HS-27A (cell line): ENCODE measurements at places on chromosomes 6 and 20.

DNA sequence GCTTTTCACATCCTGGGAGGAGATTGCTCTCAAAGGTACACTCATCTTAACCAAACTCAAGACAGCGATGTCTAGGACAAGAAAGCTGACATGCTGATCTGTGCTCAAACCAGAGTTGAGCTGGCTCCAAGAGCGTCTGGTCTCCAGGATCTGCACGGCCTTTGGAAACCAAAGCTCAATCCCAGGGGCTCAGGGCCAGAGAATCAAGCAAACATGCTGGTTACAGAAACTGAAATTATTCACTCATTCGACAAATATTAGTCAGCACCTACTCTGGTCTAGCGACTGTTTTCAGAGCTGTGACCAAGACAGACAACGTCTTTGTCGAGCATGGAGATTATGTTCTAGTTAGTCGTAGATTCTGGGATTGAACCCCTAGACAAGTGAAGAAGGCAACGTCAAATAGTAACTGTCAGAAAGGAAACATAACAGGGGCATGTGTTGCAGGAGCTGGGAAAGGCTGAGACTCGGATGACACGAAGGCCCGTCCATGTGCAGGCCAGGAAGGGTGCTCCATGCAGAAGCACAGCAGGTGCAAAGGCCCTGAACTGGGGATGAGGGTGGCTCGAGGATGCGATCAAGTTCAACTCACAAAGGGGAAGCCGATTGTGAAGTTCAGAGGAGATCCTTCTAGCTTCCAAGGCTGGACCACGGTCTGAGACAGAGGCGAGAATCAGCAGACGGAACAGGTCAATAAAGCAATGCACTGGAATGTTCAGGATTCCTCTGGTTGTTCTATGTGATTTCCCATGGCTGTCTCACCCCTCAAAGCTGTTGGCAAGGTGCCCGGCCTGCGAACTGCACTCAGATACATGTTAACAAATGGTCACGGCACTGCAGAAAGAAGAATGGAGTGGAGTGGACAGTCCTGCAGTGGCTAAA is 12.5 kb upstream of the PCK1 start:
- no peak for DNase-seq

GRCh38 chr6:71197780-71198179 is 90.8 kb upstream of the OGFRL1 start:
- no peak for DNase-seq

GRCh38 chr6:169966312-169967181 is 215.1 kb downstream of the ERMARD start:
- DNase-seq: no peak

- DNase-seq: no peak
Measured at GRCh38 chr20:48387675-48388074, 440.1 kb downstream of the PREX1 start.

- DNase-seq: no peak
Measured at GRCh38 chr6:87908978-87909811, 138.4 kb upstream of the SPACA1 start.

GRCh38 chr6:45655745-45656476 is 278.2 kb upstream of the SUPT3H start:
- peak; percentile 99 for DNase-seq

DNA sequence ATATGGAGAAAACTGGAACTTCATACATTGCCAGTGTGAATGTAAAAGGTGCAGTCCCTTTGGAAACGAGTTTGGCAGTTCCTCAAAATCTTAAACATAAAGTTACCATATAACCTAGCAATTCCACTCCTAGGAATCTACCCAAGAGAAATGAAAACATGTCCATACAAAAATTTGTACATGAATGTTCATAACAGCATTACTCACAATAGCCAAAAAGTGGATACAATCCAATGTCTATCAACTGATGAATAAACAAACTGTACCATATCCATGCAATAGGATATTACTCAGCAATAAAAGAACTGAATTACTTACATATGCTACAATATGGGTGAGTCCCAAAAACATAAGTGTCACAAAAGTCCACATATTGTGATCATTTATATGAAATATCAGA is 48.7 kb upstream of the ERVFRD-1 start:
- DNase-seq: no peak

- DNase-seq: no peak
Measured at GRCh38 chr6:102581378-102582124, 1188.0 kb downstream of the GRIK2 start.

GRCh38 chr6:42781546-42781795 is 381 bp upstream of the BICRAL start:
- no peak for DNase-seq

DNA sequence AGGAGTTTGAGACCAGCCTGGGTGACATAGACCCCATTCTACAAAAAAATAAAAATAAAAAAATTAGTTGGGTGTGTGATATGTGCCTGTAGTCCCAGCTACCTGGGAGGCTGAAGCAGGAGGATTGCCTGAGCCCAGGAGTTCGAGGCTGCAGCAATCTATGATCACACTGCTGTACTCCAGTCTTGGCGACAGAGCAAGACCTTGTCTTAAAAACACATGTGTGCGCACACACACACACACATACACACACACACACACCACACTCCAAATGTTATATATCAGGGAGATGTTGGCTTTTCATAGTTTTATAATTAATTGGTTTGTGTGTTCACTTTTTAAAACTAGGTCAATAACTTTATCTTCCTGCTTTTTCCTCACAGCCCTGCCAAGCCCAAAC is 110.5 kb downstream of the RTN4IP1 start:
- no peak for DNase-seq

- no peak for DNase-seq
Measured at GRCh38 chr20:51404297-51405060, 138.0 kb downstream of the NFATC2 start.

- DNase-seq: no peak
Measured at GRCh38 chr20:20231528-20232298, 136.2 kb upstream of the INSM1 start.

GRCh38 chr20:21074605-21075336 is 31.4 kb downstream of the LINC00237 start:
- DNase-seq: no peak

DNA sequence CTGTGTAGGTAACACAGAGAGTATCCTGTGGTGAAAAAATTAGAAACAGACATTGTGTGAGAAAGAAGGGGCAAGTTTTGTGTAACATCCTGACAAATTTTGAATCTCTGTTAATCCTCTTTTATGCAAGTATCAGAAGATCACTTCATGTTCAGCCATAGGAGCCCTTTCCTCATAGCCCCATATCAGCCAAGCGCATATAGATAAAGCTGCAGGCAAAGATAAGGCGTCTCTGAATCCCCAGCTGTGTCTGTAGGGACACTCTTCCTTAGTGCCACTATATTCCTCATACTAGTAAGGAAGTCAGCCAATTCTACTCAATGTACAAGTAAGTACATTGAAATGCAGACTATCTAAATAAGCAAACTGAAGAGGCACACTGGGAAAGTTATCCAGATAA is 22.3 kb downstream of the HTR1E start:
- no peak for DNase-seq

- no peak for DNase-seq
Measured at GRCh38 chr20:54491506-54491905, 16.1 kb downstream of the DOK5 start.

DNA sequence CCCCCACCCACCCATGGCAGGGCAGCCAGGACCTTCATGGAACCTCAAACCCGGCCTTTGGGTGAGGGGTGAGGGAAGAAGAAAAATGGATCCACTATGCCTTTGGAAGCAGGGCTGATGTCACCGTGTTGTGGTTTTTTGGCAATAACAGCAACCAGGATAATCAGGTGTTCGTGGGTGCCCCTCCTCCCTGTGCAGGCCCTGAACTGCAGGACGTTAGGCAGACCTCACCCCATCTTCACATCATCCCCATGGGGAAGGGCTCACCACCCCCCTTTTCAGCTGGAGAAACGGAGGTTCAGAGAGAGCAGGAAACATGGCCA is 3.6 kb downstream of the GABRR2 start:
- no peak for DNase-seq

DNA sequence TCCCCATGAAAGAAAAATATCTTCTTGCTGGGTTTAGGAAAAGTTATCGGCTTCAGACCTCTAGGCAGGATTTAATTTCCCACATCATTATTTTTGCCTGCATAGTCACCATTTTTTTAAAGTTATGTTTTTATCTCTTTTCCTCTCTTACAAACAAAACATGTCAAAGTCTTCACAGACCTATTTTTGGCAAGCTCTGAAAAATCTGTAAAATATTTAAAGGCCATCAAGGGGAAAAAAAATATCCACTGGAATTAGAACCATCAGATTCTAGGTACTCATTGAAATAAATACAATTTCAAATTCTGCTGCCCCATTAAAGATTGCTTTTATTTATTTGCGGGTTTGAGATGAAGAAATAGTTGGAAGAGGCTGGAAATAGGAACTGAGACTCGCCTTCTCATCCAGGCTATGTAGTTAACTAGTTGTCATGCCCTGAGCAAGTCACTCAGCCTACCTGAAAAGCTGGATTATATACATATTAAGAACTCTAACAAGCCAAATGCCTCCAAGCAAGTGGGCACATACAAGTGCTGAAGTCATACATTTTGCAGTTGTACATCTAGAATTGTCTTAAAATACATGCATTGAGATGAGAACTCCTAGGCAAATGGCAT is 101.7 kb upstream of the SASH1 start:
- DNase-seq: no peak

GRCh38 chr20:13271098-13271497 is 50.0 kb downstream of the ISM1 start:
- no peak for DNase-seq

GRCh38 chr6:39072830-39073229 is 24.2 kb downstream of the GLP1R start:
- DNase-seq: no peak

- no peak for DNase-seq
Measured at GRCh38 chr20:35125753-35126152, 21.4 kb downstream of the EDEM2 start.

- no peak for DNase-seq
Measured at GRCh38 chr6:141152951-141153350, 979.8 kb upstream of the GJE1 start.

DNA sequence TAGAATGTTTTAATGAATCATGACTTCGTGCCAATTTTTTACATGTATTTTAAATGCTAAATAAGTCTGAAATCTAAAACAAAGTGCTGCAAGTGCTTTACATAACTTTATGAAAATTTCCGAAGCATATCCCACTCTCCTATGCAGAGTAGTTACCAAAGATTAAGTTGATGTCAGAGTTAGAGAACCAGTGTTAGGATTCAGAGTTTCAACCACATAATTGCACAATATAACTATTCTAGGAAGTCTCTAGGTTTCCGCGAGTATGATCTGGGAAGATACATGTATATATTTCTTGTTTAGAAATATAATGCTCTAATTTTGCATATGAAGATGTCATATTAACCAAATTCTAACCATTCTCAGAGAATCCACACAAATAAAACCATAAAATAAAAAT is 74.8 kb downstream of the ASCC3 start:
- no peak for DNase-seq

GRCh38 chr6:108446629-108447150 is 114.0 kb upstream of the FOXO3 start:
- no peak for DNase-seq

DNA sequence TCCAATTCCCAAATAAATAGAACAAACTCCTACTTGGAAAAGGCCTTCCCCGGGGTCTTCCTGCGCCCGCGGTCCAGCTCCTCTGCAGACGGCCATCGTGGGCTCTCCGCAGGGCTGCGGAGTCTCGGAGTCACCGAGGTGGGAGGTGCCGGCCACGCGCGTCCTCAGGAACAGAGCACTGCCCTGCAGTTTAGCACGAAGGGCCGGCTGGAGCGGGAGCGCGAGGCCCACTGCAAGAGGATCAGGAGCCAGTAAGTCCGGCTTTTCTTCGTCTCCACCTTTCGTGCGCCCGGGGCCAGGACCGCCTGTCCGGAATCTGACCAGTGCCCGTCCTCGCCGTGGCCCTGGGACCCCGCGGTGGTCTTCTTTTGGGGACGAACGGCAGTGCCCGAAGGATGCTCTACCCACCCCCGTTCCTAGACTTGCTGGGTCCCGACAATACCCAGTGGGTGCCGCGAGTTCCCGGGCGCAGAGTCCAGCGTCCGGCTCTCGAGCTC is 1.4 kb downstream of the BHLHE23 start:
- DNase-seq: no peak

GRCh38 chr20:949717-950116 is 33.6 kb upstream of the ANGPT4 start:
- DNase-seq: no peak

- no peak for DNase-seq
Measured at GRCh38 chr6:113930183-113930582, 40.8 kb downstream of the HDAC2 start.

DNA sequence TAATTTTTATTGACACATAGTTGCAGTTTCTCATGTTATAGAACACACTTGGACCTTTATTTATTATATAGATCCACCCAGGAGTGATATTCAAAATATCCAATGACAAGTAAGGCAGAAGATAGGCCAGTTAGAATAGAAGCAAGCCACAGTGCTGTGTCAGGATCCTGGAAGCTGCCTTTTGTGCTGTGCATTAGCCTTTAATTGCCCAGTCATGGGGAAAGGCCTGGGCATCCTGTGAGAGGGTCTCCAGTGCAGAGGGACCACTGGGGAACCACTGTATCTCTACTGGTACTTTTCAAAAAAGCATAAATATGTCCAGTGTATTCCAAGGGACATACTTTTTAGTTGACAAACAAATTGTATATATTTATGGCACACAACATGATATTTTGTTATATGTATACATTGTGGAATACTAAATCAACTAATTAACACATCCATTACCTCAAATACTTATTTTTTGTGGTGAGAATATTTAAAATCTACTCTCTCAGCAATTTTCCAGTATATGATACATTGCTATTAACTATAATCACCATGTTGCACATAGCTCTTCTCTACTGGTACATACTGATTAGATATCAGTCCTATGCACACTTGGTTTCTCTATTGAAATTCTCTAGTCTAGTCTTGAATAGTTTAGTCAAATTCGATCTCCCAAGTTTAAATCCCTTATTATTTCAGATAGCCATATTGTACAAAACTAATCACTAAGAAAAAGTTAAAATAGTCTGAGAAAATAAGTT is 59.5 kb downstream of the CDC40 start:
- DNase-seq: no peak

DNA sequence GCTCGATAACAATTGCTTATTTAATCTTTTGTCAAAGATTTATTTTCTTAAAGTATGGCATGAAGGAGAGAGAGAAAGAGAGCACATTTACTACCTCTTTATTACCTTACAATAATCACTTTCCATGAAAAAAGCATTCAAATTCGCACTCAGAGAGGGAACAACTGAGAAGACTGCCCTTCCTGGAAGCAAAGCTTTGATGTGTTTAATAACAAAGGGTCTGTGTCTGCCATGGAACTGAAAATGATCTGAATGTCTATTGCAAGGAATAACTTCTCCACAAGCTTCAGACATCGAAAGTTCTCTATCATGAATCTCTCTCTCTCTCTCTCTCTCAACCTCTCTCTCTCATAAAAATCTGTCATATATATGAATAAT is 308.9 kb downstream of the HDGFL1 start:
- DNase-seq: no peak

DNA sequence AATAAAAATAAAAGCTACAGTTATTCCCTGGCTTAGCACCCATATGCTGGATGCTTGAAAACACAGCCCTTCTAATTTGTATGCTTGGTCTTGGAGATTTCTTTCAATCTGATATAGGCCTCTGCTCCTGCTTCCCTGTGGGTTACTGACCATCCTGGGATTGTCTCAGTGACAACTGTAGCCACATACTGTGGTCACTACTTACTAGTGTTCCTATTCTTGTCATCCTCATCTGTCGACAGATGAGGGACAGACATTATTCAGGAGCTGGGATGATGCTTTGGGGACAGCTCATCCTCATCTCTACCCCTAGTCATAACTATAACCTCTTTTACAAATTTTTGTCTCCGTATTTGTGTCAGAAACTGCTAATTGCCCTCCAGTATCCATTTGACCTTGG is 388.9 kb upstream of the MAP3K7 start:
- DNase-seq: no peak

GRCh38 chr6:64330694-64331307 is 695.2 kb downstream of the PHF3 start:
- peak; percentile 24 for DNase-seq
